ENCODE measurements at places on chromosomes 11 and 22.

DNA sequence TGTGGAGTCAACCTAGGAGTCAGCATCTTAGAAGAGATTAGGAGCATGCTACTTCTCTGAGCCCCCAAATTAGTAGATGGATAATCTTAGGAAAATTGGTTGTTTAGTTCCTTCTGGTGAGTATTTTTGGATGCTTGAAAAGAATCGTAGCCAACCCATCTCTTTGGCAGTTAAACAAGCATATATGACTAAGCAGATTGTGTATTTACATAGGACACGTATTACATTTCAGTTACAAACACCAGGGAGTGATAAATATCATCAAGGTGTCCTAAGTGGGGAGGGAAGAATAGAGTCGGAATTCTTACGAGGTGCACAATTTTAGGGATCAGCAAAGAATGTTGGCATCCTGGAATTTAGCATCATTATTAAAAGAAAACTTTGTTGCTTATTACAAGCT, 13.5 kb downstream of the PLET1 start:
- no peak for DNase-seq

GRCh38 chr11:34620820-34621792, at the start of gene EHF:
Gene EHF, plus strand, starts transcription at chr11:34621093. Its CDS starts 21,538 bp downstream, at chr11:34642631.
- DNase-seq, result no peak

GRCh38 chr11:9090488-9091043, 833 bp downstream of the SCUBE2 start:
- DNase-seq, result no peak

DNA sequence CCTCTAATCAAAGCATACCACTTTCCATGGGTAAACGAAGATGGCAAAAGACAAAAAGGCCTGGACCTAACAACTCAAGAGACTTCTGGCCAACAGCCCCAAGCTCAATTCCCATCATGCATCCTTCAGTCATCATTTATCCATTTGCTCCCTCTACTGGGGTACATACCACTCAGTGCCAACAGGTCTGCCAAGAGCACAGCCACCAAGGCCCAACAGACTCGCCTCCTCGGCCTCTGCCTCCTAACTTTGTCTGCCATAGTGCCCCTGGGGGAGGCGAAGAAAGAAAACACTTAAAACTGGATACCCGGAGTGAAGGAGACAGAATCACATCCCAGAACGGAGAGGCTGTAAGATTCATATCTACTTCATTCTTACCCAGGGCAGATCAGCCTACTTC, 1.1 kb downstream of the HYOU1 start:
- DNase-seq, result no peak

DNA sequence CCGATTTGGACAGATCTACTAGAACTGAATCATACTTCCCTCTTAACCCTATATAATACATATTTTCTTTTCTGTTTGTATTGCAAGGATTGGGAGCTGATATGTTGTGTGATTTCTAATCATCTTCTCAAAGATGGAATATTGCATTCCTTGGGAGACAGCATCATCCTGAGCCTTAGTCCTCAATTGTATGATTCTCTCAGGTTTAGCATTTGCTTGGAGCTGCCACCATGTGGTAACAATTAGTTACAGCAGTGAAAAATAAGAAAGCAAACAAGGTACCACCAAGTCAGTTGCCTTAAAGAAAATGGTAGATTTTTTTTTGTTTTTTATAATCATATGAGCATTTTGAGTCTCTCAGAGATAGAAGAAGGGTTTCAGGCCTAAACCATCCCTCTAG, 11.9 kb downstream of the SNX19 start:
- DNase-seq, result peak; percentile 29

- DNase-seq, result no peak
Measured at GRCh38 chr22:48268771-48269552, 1506.5 kb downstream of the TBC1D22A start.

DNA sequence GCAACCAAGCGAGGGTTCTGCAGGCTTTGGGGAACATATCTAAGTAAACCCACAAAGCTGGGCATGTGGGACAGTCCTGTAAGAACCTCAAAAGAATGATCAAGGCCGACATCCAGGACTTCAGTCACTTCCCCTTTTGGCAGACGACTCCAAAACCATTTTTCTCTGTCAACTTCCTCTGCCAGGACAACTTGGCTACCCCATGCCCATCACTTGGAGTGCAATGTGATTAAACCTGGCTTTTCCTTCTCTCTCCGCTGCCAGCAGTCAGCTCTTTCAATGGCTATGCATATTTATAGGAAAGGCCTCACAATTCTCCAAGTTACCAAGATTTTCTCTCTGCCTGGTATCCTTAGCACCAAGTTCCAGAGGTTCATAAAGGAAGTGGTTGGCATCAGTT, 78.9 kb downstream of the C11orf58 start:
- no peak for DNase-seq

GRCh38 chr11:127643268-127644058, 642.9 kb upstream of the KIRREL3 start:
- no peak for DNase-seq

- no peak for DNase-seq
Measured at GRCh38 chr22:46746192-46746591, 8.1 kb upstream of the CERK start.

- no peak for DNase-seq
Measured at GRCh38 chr22:39518144-39518786, 2.1 kb upstream of the ATF4 start.

- no peak for DNase-seq
Measured at GRCh38 chr11:57493507-57494503, 21.7 kb downstream of the SLC43A1 start.
